ENCODE measurements at places on chromosomes 16 and 17. TPM values are rescaled to one million over a fixed set of nuclear protein-coding genes. Genes with fewer than 3 reads are reported as not detected.

The RFNG gene
- 67.4 TPM for total RNA-seq

The DNAAF8 gene
- 1.2 TPM for total RNA-seq

The OR4D1 gene
- not detected for total RNA-seq

The TSNAXIP1 gene
- 0.32 TPM for total RNA-seq

The LGALS9B gene
- total RNA-seq = not detected

The ZNF624 gene
- 4.4 TPM for total RNA-seq

The WNK4 gene
- total RNA-seq = 1.5 TPM

The FASN gene
- total RNA-seq = 307 TPM

The LASP1 gene
- total RNA-seq = 231 TPM

The TMEM204 gene
- total RNA-seq = 4.8 TPM

The PYDC1 gene
- total RNA-seq = not detected

The HIGD1B gene
- total RNA-seq = not detected

The CCL23 gene
- total RNA-seq = not detected

The MNT gene
- 14.6 TPM for total RNA-seq

The WDR81 gene
- total RNA-seq = 29.1 TPM
